ENCODE measurements at places on chromosomes 2 and 18.

DNA sequence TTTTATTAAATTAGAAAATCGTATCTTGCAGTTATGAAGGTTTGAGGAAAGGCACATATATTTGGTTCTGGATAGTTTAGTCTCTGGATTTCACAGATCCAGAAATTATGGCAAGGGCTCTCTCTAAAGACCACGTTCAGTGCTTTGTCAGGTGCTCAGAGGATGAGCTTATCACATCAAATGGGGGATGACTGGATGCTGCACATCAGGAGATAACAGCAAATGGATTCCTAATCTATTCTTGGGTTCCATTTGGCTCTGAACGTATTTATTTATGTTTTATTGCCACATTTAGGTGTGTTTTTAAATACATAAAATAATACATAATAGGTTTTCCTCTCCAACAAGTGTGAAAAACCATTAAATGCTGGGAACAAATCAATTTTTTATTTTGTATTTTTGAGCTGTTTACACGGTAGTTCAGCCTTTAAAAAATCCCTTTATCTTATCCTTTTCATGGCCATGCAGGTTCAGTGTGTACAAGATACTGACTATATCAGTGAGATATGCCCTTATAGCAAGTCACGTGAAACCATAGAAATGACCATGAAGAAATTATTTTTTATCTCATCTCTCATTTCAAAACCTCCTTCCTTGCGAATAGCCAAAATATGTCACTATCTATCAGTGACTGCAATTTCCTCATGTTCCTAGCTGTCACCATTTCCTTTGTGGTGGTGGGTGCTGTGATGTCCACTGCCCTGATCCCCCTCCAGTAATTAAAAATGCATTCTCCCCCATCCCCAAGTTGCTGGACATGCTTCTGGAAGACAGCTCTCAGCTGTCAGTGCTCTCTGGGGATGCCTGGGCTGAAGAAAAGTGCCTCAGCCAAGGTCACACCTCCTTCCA, 25.9 kb upstream of the CXCR4 start:
- no peak for DNase-seq

DNA sequence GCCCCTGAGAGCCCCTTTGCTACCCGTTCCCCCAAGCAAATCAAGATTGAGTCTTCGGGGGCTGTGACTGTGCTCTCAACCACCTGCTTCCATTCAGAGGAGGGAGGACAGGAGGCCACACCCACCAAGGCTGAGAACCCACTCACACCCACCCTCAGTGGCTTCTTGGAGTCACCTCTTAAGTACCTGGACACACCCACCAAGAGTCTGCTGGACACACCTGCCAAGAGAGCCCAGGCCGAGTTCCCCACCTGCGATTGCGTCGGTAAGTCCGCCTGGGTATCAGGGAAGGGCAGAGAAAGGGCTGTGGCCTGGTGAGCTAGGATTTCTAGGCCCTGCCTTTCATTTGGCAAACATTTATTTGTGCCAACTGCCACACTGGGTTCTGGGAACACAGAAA, 63.4 kb downstream of the TET3 start:
- DNase-seq, result no peak

DNA sequence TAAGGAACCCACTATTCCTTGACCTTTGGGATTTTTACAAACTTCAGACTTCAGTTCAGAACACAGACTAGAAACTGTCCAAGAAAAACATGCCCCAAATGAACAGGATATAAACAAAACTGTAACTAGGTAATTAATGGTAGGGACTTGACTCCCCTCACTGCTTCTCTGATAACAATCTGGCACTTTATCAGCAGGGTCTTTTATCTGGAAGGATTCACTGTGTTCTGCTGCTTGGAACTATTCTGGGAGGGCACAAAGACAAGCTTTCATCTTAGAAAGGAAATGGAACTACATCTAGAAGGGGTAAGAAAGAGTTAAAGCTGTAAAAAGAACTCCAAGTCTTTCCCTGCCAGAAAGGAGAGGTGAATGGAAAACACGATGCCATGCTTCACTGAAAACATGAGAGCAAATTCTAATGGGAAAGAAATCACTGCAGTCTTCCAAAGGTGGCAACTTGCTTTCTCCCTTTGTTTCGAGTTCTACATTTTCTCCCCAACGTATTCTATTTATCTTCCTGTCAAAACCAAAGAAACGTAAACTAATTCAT, 181.2 kb downstream of the THADA start:
- no peak for DNase-seq

- DNase-seq, result no peak
Observed at GRCh38 chr2:164078421-164078820, 342.6 kb upstream of the FIGN start.

- no peak for DNase-seq
Observed at GRCh38 chr2:31236433-31237205, 2.7 kb downstream of the EHD3 start.

GRCh38 chr2:76202866-76203265, 492.2 kb upstream of the GCFC2 start:
- no peak for DNase-seq

GRCh38 chr2:169664600-169664977, 29.6 kb downstream of the CFAP210 start:
- no peak for DNase-seq

DNA sequence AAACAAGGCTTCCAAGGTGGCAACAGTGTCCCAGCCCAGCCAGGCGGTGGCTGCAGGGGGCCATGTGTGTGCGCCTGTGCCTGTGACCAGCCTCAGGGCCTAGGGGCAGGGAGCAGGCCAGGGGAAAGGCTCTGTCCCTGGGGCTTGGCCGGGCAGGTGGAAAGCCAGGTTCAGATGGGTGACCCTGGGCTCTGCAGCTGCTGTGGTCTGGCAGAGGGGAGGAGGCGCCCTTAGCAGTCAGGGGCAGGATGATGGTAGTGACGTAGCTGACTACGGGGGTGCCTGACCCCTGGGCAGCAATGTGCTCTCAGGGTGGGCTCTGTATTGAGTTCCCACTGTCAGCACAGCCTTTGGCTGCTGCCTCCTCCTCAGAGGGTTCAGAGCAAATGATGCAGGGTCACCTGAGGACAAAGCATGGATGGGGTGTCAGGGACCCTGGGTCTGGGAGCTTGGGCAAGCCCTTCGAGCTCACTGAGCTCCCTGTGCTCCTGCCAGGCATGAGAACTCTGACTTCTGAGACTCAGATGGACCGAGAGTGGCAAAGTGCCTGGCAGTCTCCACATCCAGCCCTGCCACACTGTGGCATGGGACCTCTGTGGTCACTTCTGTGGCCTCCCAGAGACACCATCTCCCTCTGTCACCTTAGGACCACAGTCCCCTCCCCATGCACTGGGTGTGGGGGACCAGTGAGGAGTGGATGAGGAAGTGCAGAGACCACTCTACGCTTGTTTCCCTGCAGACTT, 56.6 kb upstream of the ALPP start:
- no peak for DNase-seq

- no peak for DNase-seq
Observed at GRCh38 chr2:19878268-19879046, 23.3 kb downstream of the TTC32 start.

DNA sequence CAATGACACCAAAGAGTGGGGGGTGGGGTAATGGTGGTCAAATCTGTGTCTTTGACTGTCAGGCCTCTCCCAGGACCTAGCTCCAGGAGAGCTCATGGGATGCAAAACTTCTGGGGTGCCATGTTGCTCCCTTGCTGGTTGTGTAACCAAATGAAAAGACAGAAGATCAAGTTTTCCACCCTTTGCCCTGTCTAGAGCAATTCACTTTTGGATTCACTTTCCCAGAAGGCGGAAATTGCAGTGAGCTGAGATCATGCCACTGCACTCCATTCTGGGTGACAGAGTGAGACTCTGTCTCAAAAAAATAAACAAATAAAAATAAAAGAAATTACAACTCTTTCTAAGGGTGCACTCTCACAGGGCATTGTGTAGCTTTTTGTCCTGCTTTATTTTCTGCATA, 34.9 kb upstream of the PLA2R1 start:
- DNase-seq, result no peak

GRCh38 chr18:54035927-54036326, 188.5 kb downstream of the MBD2 start:
- DNase-seq, result no peak

DNA sequence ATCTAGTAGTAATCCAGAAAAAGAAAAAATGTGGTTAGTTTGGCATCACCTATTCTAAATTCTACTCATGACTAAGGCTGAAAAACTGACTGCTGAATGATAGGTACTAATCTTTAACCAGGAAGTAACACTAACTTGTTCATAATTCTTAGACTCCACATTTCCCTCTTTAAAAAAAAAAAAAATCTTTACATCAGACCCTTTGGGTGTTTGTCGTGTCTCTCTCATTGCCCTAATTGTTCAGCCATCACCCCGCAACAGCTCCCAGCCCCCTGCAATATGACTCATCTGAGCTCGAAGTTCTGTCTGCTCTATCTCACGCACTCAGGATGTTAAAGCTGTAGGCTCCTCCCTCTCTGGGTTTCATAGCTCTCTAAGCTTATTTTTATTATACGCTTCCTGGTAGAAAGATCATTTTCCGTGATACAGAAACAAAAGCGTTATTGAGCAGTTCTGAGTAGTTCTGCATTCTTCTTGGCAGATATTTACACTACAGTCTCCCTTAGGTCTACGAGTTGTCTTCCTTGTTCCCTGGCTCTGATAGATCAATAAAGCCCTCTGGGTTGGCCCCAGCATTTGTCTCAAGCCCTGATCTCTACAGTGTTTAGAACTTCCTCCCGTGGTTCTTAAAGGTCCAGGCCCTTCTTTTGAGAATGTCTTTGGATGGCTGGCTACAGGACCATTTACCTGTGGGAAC, 95.6 kb downstream of the TNFRSF11A start:
- DNase-seq, result no peak

- DNase-seq, result no peak
Observed at GRCh38 chr2:137237055-137237454, 471.7 kb downstream of the THSD7B start.

DNA sequence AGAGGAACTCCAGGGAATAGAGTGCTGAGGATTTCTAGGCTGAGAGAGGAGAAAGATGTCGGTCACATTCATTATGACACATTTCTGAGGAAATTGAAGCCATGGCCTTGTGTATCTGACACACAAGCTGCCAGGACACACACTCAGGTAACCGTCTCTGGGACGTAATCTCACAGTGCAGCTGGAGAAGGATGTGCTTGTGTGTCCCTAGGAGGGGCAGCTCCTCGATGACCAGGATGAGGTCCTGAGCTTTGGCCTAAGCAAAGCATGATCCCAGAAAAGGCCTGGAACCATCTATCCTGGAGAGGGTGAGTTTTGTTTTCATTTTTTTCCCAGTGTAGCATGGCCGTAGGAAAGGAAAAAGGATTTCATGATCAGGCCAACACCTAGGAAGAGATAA, 102.2 kb downstream of the CAPN13 start:
- DNase-seq, result no peak

DNA sequence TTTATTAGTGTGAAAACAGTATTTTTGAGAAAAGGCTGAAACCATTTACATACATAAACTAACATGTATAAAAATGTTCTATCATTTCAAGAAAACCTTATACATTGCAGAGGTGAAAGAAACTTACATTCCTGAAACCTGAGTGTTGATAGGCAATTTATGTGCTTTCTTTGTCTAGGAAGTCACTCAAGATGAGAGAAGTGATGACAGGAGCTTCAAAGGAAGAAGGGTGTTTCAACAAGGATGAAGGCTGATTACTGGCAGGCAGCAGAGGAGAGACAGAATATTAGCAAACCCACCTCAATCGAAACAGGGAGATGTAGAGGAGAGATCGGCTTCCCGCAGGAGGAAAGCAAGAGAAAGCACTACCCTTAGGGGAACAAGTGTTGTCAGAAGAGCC, 124.9 kb downstream of the PRELID3A start:
- DNase-seq, result no peak

DNA sequence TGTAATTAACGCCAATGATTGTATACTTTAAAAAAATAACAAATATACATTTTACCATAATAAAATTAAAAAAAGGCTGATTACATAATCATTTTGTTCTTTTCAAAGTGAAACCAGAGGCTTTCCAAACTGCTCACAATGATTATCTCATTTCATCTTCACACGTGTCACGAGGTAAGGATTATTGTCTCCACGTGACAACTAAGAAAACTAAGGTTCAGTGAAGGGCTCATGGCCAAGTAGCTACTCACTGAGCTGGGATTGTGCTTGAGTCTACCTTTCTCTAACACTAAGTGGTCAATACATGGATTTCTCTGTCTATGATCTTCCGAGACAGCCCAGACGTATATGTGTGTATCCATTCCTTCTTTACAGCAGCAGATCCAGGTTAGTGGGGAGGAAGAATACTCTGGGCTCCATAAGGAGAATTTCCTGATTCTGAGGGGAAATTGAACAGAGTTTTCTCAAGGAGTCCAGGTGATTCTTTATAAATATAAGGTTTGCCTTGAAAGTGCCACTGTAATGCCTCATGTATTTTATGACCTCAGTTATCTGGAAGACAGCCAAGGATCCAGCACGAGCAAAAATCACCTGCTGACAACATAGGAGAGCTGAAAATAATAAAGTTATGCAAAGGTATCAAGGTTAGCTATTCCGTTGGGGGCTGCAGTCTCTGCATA, 25.6 kb upstream of the ACSL3 start:
- no peak for DNase-seq

DNA sequence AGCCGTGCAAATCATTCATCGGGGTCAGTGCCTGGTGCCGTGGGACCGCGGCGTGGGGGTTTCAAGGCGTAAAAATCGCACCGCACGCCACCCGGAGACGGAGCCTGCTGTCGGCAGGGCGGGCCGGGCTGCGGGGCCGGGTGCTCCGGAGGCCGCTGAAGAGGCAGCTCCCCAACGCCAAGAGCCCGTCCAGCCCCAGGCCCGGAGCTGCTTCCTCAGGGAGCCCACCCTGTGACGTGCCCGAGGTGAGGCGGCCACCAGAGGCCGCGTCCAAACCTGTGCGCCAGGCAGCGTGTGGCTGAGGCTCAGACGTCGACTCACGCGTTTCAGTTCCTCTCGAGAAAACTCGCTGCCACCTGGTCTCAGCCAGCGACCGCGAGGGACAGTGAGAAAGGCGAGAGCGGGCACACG, 98.1 kb downstream of the NFATC1 start:
- DNase-seq, result no peak

GRCh38 chr2:101725515-101726192, 28.1 kb downstream of the MAP4K4 start:
- peak; percentile 36 for DNase-seq

DNA sequence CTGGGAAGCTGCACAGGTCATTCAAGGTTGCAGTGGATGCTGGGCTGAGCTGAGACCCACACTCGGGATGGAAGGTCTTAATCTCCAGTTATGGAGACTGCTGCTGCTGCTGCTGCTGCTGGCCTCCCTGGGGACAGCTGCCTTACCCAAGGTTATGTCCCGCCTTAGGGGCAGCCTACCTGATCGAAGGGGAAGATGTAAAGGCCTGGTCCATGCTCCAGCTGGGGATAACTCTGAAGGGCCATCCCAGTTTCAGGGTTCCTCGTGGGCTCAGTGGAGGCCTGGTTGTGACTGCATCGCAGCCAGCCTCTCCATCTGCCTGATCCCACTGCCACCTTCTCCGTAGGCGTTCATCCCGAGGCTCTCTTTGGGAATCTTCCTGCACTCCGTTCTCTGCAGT, 33.0 kb downstream of the RHOB start:
- no peak for DNase-seq

All from WTC11 (cell line).